LHCN-M2 (cell line): ENCODE measurements at places on chromosomes 7 and 10. TPM values are rescaled to one million over a fixed set of nuclear protein-coding genes. Genes with fewer than 3 reads are reported as not detected.

Gene GPR141
- total RNA-seq = not detected in 2 replicates

Gene IGF2BP3
- total RNA-seq = 60.3 and 63.3 TPM in 2 replicates

Gene PMPCB
- 69.6 and 88.5 TPM in 2 replicates for total RNA-seq

Gene CALN1
- not detected in 2 replicates for total RNA-seq

Gene CYP3A7
- 0.06 TPM in 1 of 2 replicates, not detected in the other for total RNA-seq

Gene NEUROG3
- total RNA-seq = not detected in 2 replicates

Gene IMPDH1
- 53.5 and 53.7 TPM in 2 replicates for total RNA-seq

Gene HABP2
- not detected in 2 replicates for total RNA-seq
